ENCODE measurements at places on chromosomes 2 and 18.

GRCh38 chr2:188506843-188507242 lies 215.2 kb downstream of the GULP1 start:
- ATAC-seq: no peak

GRCh38 chr2:64913357-64913869 lies 75.8 kb upstream of the SLC1A4 start:
- no peak for ATAC-seq

DNA sequence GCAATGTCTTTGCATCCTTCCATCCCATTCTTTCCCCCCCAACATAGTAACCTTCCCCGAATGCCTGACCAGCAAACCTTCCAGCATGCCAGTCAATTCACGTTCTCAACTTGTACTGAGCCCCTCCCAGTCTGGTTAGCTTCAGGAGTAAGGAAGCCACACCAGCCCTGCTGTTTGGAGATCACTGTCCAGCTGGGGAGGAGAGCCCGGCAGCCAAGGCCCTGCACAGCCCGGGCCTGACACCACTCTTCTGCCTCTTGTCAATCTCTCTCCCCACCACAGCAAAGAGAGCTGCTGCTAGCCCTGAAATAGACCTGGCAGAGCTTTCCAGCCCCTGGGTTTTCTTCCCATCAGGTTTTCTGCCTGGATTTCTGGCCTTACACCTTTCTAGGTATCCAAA lies 185.8 kb upstream of the ID2 start:
- no peak for ATAC-seq

GRCh38 chr18:63158676-63159291 lies 160.8 kb downstream of the BCL2 start:
- ATAC-seq: peak; percentile 29

GRCh38 chr2:237673130-237674001 lies 46.0 kb downstream of the LRRFIP1 start:
- peak; percentile 77 for ATAC-seq

DNA sequence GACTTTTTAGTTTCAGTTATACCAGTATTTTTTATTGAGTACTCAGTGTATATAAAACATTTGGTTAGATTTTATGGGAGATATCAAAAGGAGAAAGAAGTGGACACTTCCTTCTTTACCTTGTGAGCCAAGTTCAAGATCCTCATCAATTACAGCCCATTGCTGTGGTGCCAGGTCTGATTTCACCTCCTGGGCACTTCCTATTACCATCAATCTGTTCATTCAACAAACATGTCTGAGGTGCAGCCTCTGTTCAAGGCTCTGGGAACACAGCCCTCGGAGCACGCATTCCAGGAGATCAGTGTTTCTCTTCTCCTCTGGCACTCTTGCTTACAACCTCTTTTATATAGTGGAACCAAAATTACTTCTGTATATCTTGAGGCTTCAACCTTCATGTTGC lies 171.4 kb upstream of the ALPP start:
- ATAC-seq: no peak

DNA sequence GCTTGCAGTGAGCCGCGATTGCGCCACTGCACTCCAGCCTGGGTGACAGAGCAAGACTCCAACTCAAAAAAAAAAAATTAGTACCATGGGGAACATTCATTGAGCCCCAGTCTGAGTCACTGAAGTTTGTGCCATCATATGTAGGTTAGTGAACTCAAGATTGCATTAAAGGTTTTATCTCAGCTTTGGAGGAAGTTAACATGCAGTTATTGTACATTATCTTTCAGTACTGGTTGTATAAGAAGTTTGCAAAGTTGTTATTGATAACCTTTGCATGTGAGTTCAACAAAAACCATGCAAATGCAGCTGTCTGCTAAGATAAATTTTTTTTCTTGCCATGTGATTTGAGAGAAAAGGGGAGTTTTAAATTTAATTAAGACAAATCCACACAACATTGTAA lies 95.7 kb downstream of the MEIS1 start:
- ATAC-seq: no peak

DNA sequence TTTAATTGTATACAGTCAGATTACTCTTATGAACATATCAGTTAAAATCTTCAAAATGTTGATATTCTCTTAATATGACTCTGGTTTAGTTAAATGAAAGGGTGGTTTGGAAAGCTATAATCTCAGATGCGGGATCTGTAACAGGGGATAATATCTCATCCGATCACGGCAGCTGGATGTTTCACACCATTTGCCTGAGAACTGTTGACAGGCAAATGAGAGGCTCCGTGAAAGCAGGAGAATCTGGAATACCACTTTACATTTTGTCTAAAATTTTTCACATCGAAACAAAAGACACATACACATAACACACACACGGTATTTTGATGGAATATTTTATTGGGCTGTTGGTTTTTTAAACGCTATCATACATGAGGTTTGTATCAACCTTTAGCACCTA lies 518.6 kb upstream of the SLC39A10 start:
- ATAC-seq: no peak

DNA sequence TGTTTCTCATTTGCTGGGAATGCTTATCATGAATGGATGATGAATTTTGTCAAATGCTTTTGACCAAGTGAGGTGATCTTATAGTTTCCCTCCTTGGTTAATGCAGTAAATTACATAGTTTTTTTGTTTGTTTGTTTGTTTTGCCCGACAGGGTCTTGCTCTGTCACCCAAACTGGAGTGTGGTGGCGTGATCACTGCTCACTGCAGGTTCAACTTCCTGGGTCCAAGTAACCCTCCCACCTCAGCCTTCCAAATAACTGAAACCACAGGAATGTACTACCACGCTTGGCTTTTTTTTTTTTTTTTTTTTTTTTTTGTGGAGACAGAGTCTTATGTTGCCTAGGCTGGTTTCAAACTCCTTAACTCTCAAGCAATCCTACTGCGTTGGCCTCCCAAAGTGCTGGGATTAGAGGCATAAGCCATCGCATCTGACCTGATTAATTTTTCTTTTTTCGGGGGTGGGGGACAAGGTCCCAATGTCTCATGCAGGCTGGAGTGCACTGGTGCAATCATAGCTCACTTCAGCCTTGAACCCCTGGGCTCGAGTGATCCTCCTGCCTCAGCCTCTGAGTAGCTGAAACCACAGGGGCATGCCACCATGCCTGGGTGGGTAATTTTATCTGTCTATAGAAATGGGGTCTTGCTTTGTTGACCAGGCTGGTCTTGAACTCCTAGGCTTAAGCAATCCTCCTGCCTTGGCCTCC lies 48.6 kb downstream of the SMAD2 start:
- ATAC-seq: no peak

GRCh38 chr2:62787386-62787785 lies 81.9 kb downstream of the EHBP1 start:
- ATAC-seq: no peak

DNA sequence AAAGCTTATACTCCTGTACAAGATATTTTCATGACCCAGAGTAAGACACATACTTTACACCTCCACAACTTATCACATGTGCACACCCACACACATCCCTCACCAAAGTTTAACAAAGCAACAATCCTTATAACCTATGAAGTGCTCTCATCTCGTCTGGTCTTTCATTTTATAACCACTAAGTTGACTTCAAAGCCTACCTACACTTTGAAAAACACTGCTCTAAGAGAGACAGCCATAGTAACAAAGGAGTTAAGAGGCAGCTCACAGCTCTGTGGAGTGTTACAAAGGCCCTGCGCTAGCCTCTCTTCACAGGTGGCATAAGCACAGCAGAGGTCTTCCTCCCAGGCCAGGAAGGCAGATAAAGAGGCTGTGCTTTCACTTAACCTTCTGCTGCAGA lies 69.7 kb upstream of the TMEM200C start:
- no peak for ATAC-seq

DNA sequence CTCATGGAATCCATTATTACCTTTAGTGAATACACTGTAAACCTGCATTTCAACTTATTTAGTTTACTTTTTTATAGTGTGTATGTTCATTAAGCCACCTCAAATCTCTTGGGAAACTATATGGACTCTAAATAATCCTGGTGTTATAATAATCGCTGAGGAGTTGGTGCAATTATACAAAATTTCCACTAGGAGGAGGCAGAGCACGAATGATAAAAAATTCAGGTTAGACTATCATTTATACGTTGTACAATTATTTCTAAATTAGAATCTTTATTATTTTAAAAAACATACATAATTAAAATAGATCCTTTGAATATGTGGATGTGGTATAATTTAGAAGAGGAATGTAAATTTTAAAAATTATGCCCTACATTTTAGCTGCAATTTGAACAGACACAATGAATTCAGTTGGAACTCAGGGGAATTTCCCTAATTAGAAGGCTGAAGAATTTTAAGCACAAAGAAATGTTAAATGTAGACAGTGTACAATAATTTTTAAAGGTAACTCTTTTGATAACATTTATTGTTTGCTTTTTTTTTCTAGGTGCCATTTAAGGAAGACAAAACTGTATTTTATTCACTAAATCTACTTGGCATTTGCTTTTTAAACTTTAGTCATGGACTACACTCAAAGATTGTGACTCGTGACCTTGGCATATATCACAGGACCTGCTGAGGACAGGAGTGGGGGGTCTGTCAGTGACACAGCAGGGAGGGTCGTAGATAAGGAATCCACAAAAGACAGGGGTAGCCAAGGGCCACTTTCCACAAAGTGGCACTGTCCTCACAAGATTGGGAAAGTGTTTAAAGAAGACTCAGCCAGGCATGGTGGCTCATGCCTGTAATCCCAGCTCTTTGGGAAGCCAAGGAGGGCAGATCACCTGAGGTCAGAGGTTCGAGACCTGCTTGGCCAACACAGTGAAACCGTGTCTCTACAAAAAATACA lies 45.5 kb downstream of the RAB12 start:
- no peak for ATAC-seq

GRCh38 chr2:149562324-149562723 lies 25.3 kb downstream of the MMADHC start:
- no peak for ATAC-seq

GRCh38 chr2:157785200-157785599 lies 90.9 kb downstream of the ACVR1 start:
- no peak for ATAC-seq

DNA sequence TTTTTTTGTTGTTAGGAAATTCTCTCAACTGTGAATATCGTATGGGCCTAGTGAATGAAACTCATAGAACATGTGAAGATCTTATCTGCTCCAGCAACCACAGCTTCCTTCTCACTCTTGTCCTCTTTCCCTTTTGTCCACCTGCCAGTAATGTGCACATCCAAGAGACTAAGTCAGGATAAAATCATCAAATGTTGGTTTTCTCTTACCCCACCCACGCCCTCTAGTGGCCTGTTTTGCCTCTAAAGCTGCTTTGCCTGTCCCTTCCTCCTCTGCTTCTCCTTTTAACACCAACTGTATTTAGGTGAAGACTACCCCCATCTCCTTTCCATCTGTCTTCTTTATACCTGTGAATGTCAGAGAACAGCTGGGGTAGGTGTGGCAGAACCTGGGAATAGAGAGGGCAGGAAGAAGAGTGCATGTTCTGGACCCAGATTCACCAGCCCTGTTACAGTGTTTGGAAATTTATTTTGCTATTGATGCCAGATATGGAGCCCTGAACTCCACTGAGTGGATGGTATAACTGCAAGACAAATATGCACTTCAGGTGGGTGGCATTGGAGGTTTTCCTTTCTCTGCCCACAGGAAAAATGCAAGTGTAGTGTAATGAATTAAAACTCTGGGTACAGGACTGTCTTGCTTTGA lies 8.4 kb upstream of the MGAT5 start:
- no peak for ATAC-seq

- ATAC-seq: no peak
Observed at GRCh38 chr2:238709325-238710025, 138.4 kb upstream of the TWIST2 start.

GRCh38 chr2:179824961-179825360 lies 36.5 kb downstream of the ZNF385B start:
- ATAC-seq: no peak

DNA sequence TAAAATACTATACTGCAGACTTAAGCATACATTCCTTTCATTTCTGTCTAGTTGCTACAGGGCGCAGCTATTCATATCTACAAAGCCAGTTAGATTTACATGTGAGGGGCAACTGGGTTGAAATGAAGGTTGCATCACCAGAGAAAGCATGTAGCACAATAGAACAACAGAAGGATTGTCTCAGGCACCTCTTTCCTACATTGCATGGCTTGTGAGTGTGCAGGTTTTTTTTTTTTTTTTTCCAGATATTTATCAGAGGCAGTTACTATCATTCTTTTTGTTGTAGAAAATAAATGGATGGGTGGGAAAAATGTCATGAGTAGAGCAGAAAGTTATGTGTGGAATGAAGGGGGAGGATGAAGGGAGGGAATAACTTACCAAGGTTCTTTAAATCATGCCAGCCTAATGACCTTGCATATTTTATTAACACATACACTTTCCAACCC lies 86.8 kb downstream of the ERBB4 start:
- ATAC-seq: no peak

- ATAC-seq: no peak
Observed at GRCh38 chr2:69306393-69306821, 80.6 kb downstream of the GFPT1 start.

Measured in stimulated activated memory B cell treated with anti-CD40 and anti-IgM and Interleukin-4, amounts not matched to agents 10 μg/mL and 1 μg/mL and 100 μg/mL, for 72 hours (primary cell).